Thoracic aorta (tissue), 2 donors: ENCODE measurements at places on chromosomes 7 and 10. TPM values are rescaled to one million over a fixed set of nuclear protein-coding genes. Genes with fewer than 3 reads are reported as not detected.

The HOXA4 gene
- total RNA-seq: 6.1 TPM

The SMO gene
- 16.4 TPM for total RNA-seq

DNA sequence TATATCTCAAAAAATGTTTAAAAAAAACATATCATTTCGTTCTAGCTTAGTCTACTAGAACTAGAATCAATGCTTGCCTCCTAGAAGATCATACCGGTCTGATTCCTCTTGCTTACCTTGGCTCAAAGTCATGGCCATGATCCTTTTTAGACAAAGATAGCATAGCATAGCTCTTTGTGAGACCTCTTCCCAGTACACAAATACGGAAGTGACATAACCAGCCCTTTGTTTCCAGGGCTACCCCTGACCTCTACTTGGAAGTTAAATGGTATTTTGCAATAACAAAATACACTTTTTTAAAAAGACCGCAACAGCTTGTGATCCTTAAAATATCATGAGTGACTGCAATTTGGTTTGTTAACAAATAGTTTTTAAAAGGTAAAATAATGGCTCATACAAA lies 130.7 kb upstream of the NOBOX start:
- H3K4me3 ChIP-seq: no peak overlapping the region
- no peak for DNase-seq
- H3K4me1 ChIP-seq: peaks cover 8% of the 10 kb centered on the region
- H3K27me3 ChIP-seq: no peaks in the 10 kb centered on the region
- no peaks in the 10 kb centered on the region for H3K36me3 ChIP-seq

GRCh38 chr7:127415060-127415742 lies 22.7 kb upstream of the ZNF800 start:
- DNase-seq: no peak
- no peak overlapping the region for H3K4me3 ChIP-seq
- no peak overlapping the region for H3K27ac ChIP-seq
- H3K36me3 ChIP-seq: no peaks in the 10 kb centered on the region
- no peaks in the 10 kb centered on the region for H3K27me3 ChIP-seq

DNA sequence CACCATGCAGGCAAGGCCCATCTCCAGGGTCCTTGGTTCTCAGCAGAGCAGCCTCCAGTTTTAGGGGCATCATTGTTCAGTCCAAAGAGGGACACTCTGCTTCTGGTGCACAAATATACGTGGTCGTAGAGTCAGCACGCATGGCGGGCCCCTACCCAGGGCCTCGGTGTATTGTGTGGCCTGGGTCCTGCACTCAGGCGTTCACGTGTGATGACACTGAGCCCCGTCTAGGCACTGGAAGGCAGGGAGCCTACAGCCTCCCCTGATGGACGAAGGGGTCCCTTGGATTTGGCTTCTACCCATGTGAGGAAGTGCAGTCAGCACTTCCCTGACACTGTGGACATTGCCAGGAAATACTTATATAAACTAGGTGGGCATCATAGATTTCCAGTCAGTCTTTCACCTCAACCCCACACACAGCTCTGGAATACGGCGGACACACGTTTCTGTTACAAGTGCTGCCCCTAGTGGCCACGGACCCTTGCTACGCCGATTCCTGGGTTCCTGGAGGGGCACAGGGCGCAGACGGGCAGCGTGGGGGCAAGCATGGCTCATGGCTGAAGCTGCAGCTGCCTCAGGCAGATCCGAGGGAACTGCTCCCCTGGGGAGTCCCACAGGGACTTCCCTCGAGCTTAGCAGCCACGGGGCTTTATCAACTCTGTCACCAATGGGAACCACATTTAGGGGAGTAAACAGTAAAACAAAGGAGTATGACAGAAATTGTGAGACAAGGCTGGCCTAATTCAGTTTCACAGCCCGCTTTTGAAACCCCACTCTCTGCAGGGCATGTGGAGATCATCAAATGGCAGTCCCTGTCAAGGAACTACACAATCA lies 25.4 kb downstream of the AIFM2 start:
- no peaks in the 10 kb centered on the region for H3K4me1 ChIP-seq
- peaks cover 3% of the 10 kb centered on the region for H3K36me3 ChIP-seq
- no peak overlapping the region for H3K4me3 ChIP-seq
- no peaks in the 10 kb centered on the region for H3K27me3 ChIP-seq
- H3K27ac ChIP-seq: no peak overlapping the region
